ENCODE measurements at places on chromosomes 1 and 21.
A peak's percentile ranks its signal among the peaks of the same experiment; 100 is the strongest.

GRCh38 chr1:203320591-203321272 lies 15.4 kb downstream of the BTG2 start:
- peak; percentile 41 for DNase-seq

DNA sequence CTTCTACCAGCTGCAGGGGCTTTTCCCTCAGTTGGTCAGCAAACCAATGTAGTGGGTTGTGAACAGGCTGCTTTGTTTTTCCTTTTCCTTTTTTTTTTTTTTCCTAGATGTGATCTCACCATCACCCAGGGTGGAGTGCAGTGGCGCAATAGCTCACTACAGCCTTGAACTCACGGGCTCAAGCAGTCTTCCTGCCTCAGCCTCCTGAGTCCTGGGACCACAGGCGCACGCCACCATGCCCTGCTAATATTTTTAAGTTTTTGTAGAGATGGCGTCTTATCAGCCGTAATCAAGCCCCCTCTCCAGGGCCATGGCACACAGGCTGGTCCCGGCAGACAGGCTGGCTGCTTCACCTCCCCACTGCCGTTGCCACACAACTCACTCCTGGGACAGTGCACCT lies 3.4 kb upstream of the TRIM11 start:
- peak; percentile 25 for DNase-seq

- peak; percentile 66 for DNase-seq
Observed at GRCh38 chr1:24027838-24028468, 47.8 kb upstream of the SRSF10 start.

DNA sequence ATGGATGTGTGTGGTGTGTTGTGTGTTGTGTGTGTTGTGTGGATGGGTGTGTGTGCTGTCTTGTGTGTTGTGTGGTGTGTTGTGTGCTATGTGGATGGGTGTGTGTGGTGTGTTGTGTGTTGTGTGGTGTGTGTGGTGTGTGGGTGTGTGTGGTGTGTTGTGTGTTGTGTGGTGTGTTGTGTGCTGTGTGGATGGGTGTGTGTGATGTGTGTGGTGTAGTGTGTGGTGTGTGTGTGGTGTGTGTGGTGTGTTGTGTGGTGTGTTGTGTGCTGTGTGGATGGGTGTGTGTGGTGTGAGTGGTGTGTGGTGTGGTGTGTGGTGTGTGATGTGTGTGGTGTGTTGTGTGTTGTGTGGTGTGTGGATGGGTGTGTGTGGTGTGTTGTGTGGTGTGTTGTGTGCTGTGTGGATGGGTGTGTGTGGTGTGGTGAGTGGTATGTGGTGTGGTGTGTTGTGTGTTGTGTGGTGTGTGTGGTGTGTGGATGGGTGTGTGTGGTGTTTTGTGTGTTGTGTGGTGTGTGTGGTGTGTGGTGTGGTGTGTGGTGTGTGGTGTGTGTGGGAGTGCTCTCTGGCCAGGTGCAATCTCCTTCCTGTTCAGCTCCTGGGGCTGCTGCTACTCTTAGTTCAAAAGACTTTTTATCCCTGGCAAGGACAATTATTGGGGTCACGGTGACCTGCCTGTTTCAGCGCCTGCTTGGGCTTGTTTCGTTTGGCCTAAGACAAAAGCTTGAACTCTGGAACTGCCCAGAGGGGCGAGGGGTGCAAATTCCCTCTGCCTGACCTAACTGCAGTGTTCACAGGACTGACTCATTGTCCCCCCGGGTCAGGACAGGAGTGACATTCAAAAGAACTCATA lies 101.1 kb downstream of the UBIAD1 start:
- no peak for DNase-seq

- no peak for DNase-seq
Observed at GRCh38 chr1:58769809-58770320, 14.0 kb downstream of the JUN start.

GRCh38 chr1:244863491-244864252 lies 671 bp downstream of the HNRNPU start:
- DNase-seq, result no peak

Data from trophoblast cell (in vitro differentiated cells and primary cell).